ENCODE measurements at places on chromosomes 4 and X. TPM values are rescaled to one million over a fixed set of nuclear protein-coding genes. Genes with fewer than 3 reads are reported as not detected.

TMPRSS11F gene
- not detected for total RNA-seq

CXorf65 gene
- total RNA-seq, result not detected

ATP1B4 gene
- not detected for total RNA-seq

MAGEC1 gene
- not detected for total RNA-seq

XAGE1B gene
- not detected for total RNA-seq

TMEM35A gene
- total RNA-seq, result 2.1 TPM

F8A2 gene
- not detected for total RNA-seq

ALAS2 gene
- total RNA-seq, result not detected

CXCL6 gene
- not detected for total RNA-seq

GYPE gene
- 0.66 TPM for total RNA-seq

DNA sequence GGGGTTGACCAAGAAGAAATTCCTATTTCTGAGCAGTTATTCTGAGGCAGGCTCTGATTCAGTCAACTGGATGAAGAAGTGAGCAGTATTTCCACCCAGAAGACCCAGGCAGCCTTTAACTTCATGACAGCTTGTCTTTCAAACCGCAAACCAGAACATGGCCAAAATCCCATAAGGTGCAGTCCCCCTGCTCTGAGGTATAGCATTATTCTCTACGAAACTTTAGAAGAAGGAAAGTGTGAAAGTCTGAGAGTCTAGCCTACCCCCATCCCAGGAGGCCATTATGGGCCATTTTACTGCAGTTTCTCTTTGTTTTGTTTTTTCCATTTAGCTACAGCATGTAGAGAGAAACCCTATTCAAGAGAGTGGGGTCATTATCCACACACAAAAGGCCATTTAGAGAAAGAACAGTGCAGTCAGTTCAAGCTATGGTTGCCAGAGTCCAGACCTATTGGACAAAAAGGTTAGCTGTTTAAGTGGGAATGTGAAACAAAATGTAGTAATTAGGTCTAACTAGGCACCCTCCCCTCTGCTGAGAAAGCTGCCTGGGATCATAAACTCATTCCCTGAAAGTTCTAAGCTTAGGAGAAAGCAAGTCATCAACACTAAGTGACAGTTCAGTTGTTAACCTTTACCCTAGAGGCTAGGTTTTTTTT, 52.1 kb upstream of the RASGEF1B start:
- no peak for DNase-seq

- no peak for DNase-seq
These were observed 46.5 kb downstream of the RAI2 start for GRCh38 chrX:17814557-17814956.

- no peak for DNase-seq
These were observed 306.4 kb downstream of the PTTG2 start for GRCh38 chr4:38266616-38267015.

- DNase-seq, result no peak
These were observed 37.9 kb upstream of the NKAP start for GRCh38 chrX:119981286-119982070.

DNA sequence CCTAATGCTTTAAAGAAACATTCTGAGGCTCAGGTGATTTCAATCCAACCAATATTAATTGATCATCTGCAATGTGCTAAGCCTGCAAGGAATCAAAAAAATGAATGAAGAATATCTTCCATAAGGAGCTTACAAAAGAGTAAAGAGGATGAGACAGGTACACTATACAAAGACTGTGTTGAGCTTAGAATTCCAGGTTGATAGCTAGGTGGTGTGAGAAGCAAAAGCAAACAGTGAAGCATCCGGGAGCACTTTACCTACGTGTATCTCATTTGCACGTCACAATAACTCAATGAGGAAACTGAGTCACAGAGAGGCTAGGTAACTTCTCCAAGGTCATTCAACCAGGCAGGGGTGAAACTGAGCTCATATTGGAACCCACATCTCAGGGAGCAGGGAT, 37.1 kb downstream of the FAM114A1 start:
- no peak for DNase-seq

GRCh38 chr4:31290836-31291235, 570.7 kb downstream of the PCDH7 start:
- DNase-seq, result no peak

GRCh38 chr4:74322301-74322700, 14.0 kb downstream of the EPGN start:
- DNase-seq, result no peak

DNA sequence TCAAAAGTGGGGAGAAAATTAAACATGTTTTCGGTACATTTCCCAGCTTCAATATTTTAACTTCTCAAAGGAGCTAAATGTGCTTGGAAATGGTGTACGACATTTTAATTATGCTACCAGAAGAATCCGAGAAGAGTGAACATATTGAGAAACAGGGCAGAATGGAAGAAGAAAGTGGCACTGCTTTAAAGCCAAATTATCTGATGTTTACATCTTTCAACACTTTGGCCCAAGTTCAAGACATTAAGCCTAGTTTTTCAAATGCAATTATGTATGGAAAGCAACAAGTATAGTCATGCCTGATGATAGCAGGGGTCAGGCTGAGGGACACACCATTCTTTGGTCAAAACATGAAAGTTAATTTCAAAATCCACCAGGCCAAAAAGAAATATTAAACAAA, 577.9 kb upstream of the ZFP42 start:
- no peak for DNase-seq

GRCh38 chrX:143121477-143121876, 95.7 kb downstream of the SPANXN4 start:
- DNase-seq, result no peak

DNA sequence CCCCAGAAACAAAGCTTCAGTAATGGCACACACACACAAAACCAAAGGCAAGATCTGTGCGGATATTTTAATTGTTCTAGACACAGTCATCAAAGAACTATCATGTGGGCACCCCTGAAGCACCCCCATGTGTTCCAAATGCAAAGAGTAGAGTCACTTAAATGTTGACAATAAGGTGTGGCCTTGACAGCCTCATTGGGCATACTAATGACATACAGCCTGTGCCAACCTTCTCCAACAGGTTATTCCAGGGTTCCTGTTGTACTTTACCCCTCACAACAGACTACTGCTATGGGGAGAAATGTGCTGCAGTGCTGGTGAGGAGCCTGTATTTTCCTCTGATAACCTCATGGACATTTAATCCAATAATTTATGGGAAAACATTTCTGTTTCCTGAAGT, 29.8 kb upstream of the CT47C1 start:
- DNase-seq, result no peak

DNA sequence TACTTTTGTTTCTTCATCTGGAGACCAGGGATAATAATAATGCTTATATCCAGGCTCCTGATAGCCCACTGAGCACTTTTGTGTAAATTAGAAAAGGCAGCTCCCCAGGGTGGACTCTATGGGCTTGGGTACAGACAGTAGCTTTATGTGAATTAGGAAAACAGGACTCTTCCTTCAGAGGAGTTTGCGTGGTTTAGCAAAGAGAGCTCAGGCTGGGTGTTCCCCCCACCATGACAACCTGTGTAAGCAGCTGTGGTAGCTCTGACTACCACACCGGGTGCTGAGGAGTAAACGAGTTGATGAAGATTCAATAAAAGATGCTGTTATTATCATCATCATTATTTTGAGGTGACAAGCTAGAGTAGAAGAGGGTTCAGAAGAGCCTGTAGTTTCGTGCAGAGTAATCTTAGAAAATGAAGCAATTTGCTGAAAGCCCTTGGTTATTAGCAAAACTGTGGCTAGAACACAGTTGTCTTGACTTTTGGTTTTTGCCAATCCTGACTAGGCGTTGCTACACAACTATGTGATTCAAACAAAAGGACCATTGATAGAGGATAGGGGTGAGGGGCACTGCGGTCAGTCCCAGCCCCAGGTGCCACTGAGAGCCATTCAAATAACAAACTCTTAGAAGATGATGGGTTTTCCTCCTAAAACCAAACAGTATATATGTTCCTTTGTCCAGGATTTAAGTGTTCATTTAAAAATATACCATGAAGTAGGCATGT, 60.6 kb upstream of the LIMCH1 start:
- DNase-seq, result no peak

GRCh38 chrX:97494756-97495372, 611.2 kb downstream of the RPA4 start:
- DNase-seq, result no peak

GRCh38 chrX:3346501-3347259, at the start of gene MXRA5:
Gene MXRA5 (minus strand): TSS chrX:3346652. CDS start chrX:3343833, 2,819 bp downstream.
- DNase-seq, result no peak

DNA sequence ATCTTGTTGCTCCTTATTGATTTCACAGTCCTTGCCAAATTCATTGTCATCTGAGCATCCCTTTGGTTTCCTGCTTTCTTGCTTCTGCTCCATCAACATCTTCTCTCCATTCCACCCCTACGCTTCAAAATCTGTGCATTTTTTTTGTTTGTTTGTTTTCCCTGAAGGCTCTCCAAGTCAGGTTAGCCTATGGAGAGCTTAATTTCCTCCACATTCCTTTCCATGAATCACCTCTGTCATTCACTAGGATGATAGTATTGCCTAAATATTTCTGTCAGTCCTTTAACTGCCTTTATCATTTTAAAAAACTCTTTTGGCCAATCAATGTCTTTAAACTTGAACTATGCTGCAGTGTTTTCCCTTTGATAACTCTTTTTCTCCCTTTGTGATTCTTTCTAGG, 67.7 kb downstream of the PPARGC1A start:
- no peak for DNase-seq
